Left colon (tissue), 2 donors: ENCODE measurements at places on chromosomes 1 and 21. TPM values are rescaled to one million over a fixed set of nuclear protein-coding genes. Genes with fewer than 3 reads are reported as not detected.
A peak's percentile ranks its signal among the peaks of the same experiment; 100 is the strongest.

KRTAP12-2 gene
- total RNA-seq: not detected

DNA sequence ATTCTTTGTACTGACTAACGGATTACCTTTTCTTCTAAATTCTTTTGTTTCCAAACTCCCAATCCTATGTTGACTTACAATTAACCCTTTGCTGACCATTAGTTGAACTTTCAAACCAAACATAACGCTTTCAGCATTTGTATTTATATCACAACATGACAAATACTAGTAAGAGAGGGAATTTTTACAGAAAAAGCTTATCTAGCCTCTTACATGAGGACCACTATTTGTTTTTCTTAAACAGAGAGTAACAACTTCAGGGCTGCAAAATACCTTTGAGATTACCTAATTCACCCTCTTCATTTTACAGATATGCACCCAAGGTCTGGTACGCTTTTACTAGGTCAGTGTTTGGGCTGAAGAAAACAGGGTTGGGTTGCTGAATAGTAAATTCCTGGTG lies 45.0 kb upstream of the CXADR start:
- no peak for DNase-seq

DNA sequence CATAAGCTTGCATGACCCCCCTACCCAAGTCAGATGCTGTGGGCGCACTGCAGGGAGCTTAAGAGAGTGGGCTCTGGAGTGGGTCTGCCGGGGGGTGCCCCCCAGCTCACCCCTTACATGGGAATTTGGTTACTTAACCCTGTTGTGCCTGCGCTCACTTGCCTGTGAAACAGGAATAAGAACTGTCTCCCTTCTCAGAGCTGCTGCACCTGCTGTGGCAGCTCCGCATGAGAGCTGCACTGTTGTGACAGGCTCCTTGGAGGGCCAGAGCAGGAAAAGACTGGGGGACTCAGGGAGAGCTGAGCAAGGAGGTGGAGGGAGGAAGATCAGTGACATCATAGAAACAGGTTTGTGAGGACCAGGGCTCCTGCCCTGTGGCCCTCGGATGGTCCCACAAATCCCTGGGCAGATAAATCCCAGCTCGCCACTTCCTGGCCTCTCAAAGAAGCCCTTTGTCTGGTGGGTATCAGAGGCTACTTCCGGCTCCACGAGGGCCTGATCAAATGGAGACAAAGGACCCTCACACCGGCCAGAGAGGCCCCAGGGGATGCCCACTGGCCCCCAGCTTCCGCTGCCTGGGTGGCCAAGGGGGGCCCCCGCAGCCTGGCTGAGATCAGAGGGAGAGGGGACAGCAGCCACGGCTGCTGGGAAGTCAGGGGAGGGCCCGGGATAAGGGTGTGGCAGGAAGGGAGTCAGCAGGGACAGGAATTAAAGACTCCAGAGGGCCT lies 28.9 kb upstream of the LAPTM5 start:
- no peak for DNase-seq

CORT gene
- total RNA-seq: 0.34 TPM

- no peak for DNase-seq
These were observed 24.3 kb upstream of the KNCN start for GRCh38 chr1:46575778-46576177.

DNA sequence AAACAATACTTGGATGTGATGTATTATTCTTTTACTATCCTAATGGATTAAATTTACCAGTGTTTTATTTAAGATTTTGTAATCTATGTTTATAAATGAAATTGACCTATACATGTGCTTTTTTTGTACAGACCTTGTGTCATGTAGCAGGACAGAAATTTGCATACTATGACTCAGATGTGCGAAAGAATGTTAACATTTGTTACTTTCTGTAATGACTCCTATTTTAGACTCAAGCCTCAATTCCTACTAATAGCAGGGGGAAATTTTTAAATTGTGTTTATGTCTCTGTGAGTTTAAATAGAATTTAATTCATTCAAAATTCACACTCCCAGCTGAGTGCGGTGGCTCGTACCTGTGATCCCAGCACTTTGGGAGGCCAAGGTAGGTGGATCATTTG lies 21.8 kb upstream of the RIMKLA start:
- DNase-seq: no peak

- DNase-seq: no peak
These were observed 32.8 kb upstream of the ERG start for GRCh38 chr21:38531039-38531541.

- no peak for DNase-seq
These were observed 101.4 kb upstream of the PDE4B start for GRCh38 chr1:65691152-65691900.

- DNase-seq: no peak
These were observed 22.0 kb downstream of the COA6 start for GRCh38 chr1:234395297-234395696.

DNA sequence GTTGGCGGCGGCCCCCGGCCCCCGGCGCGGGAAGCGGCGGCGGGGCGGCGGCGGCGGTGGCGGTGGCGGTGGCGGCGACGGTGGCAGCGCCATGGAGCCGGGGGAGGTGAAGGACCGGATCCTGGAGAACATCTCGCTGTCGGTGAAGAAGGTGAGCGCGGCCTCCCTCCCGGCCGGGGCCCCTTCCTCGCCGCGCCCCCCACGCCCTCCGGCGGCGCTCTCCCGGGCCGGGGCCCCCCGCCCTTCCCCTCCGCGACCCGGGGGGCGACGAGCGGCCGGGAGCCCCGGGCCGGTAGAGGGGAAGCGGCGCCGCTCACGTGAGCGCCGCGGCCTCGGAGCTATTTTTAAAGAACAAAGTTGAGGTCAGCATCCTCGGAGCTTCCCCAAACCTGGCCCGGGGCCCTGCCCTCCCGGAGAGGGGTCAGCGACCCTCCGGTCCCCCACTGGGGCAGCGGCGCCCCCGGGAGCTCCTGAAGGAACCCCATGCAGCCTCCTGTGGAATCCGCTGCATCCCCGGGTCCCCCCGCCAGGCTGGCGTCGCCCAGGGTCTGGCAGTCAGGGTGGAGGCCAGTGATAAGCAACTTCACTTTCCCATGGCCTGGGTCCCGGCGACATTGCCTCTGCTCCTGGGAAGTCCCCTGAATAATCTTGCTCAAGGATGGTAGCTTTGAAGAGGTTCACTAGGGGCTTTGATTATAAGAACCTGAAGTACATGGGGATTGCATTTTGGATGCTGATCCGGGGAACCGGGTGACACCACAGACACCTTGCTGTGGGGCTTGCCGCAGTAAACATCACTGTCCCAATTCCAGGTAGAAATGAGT lies 560 bp downstream of the PLEKHM2 start:
- DNase-seq: no peak

- DNase-seq: peak; percentile 72
These were observed 33.6 kb downstream of the NUAK2 start for GRCh38 chr1:205287767-205288559.

DNA sequence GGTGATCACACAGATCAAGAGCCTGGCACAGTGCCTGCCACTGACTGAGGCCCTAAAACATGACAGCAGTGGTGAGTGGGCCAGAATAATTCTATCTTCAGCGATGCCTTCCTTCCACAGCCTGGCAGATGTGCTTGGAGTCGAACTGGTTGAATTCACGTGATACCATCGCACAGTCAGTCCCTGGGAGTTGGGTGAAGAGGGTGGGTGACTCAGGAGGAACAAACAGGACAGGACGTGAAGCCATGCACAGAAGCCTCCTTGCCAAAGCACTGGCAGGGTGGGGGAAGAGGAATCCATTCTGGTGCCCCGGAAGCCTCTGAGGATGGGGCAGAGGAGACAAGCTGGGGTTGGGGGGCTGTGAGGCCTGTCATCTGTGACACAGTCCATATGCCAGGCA lies 80.3 kb upstream of the WNT4 start:
- DNase-seq: no peak

- no peak for DNase-seq
These were observed 13.0 kb upstream of the SERINC2 start for GRCh38 chr1:31399976-31400375.

DNA sequence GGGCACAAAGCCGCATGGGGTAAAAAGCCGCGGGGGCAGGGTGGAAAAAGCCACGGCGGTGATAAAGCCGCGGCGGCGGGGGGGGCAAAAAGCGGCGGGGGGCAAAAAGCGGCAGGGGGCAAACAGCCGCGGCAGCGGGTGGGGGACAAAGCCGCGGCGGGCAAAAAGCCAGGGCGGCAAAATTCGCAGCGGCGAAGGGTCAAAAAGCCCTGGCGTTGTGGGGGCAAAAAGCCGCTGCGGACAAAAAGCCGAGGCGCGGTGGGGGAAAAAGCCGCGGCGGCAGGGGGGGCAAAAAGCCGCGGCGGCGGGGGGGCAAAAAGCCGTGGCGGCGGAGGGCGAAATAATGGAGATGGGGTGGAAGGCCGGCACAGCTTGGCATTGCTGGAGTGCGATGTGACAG lies 3902.9 kb downstream of the SRGAP2C start:
- no peak for DNase-seq

APOBEC4 gene
- not detected for total RNA-seq

DNA sequence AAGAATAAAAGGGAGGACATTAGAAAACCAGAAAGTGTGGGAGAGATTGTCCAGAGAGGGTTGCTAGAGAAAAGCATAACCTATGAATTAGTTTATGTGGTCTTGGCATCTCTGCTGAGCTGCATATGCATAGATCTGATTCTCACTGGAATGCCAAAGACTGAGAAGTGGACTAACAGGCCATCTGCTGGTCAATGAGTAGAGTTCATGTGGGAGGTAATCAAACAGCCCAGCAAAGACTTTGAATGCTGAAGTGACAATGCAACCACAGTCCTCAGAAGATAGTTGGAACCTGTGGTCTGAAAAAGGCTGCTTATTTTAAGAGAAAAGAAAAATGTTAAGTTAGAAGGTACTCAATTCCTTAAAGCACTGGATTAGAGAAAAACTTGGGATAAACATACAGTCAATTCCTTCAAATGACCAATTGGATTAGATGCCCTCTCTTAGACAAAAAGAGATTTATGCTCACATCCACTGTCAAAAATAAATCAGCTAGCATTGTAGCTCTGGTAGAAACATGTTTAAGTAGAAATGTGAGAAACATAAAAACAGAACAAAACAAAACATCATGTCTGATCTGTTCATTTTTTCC lies 382.8 kb downstream of the AMY1C start:
- DNase-seq: no peak

GRCh38 chr1:112196008-112196588 lies 199.9 kb upstream of the CTTNBP2NL start:
- DNase-seq: no peak

RNF223 gene
- 5.3 TPM for total RNA-seq

TOR1AIP2 gene
- total RNA-seq: 65.0 TPM

PIGM gene
- total RNA-seq: 6.2 TPM

PTPRF gene
- total RNA-seq: 514 TPM

DNA sequence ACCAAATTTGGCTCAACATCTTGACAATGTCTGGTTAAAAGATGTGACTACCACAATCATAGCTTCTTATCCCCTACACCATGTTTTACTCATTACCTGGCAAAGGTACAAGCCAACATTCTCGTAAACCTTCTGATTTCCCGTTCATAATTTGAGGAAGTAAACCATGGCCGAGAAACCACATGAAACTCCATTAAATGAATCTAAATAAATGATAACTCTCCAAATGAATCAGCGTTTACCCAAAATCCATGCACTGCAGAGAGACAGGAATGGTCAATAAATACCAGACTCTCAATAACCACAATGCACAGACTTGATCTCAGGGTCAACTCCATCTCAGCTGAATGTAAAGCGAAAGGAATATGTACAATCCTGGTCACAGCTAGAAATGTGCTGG lies 125.2 kb downstream of the TYW3 start:
- DNase-seq: no peak

FMO2 gene
- total RNA-seq: 1.4 TPM

GNAT2 gene
- total RNA-seq: 0.73 TPM

DNA sequence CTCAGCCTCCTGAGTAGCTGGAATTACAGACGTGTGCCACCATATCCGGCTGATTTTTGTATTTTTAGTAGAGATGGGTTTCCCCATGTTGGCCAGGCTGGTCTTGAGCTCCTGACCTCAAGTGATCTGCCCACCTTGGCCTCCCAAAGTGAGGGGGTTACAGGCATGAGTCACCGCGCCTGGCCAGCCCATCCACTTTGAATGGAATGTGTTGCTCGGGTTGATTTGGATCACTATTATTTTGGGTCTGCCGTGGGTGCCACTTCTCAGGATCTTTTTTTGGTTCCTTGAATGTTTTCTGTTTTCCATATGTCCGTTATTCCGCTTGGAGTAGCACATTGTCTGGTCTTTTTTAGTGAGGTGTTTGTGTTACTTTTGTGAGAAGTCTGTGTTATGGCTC lies 17.0 kb downstream of the PCNT start:
- DNase-seq: no peak

GRCh38 chr21:41836166-41837015 lies 42.8 kb downstream of the PRDM15 start:
- no peak for DNase-seq

DNA sequence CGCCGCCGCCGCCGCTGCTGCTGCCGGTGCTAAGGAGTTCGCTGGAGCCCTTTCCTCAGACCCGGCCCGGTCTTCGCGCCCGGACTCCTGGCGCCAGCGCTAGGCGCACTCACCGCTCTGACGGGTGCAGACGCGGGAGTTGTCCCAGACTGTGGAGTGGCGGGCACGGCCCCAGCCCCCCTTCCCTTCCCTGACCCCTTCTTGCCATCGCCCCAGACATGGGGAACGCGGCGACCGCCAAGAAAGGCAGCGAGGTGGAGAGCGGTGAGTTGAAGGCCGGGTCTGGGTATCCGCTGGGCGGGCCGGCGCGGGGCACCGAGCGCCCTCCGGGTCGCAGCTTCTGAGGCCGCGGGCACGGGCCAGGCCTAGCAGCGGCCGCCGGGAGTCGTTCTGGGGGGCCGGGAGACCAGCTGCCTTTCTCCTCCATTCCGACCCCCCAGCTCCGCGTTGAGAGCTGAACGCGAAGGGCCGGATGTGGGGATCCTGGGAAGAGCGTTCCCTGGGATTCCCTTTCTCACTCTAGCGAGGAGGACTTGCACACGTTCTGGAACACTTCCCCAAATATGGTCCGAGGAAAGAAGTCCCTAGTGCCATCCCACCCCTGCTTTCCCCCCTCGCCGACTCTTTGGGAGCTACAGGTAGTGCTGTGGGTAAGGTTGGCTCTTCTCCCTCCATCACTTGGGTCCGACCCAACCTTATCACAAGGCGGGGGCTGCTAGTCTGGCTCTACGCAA lies 65.8 kb upstream of the PRKACB start:
- DNase-seq: no peak

NID1 gene
- 24.6 TPM for total RNA-seq

GRCh38 chr1:214720561-214720960 lies 117.6 kb downstream of the CENPF start:
- no peak for DNase-seq

GRCh38 chr1:59635097-59635496 lies 179.7 kb upstream of the HOOK1 start:
- no peak for DNase-seq

IQCC gene
- total RNA-seq: 1.8 TPM

RAB13 gene
- 61.3 TPM for total RNA-seq
